ENCODE measurements at places on chromosomes 13 and 19.

DNA sequence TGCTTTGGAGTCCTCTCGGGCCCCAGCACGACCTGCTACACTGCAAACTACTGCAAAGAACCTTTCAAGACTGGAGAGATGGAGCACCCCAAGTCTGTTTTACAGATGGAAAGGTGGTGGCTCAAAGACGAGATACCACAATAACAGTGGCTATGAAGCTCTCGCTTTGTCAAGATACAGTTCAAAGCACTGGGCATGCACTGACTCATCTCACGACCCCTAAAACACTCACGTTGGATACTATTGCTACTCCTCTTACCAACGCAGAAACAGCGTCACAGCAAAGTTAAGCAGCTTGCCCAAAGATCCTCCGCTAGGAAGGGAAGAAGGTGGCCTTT lies 24.0 kb upstream of the LAIR1 start:
- DNase-seq, result no peak

- DNase-seq, result no peak
Observed at GRCh38 chr13:76971851-76972829, 19.7 kb upstream of the CLN5 start.

DNA sequence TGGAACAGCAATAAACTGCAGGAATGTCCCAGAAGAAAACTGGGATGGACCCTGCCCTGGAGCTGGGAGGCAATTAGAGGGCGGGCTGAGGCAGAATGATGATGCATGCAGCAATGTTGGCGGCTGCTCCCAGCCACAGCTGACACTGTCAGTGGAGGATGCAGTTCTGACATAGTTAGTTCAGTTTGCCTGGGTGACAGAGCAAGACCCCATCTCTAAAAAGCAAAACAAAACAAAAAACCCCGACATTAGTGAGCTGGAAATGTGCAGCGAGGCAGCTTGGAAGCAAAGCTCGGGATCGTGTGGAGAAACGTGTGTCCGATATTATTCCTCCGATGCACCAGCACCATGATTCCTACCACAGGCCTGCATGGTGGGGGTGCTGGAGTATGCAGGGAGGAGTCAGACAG lies 110.1 kb upstream of the UQCRFS1 start:
- DNase-seq, result peak; percentile 70

GRCh38 chr13:37686501-37686900 lies 87.9 kb upstream of the POSTN start:
- DNase-seq, result no peak

GRCh38 chr13:101634142-101634541 lies 181.7 kb downstream of the ITGBL1 start:
- DNase-seq, result no peak

GRCh38 chr19:16303755-16304154 lies 20.9 kb upstream of the KLF2 start:
- DNase-seq, result no peak

DNA sequence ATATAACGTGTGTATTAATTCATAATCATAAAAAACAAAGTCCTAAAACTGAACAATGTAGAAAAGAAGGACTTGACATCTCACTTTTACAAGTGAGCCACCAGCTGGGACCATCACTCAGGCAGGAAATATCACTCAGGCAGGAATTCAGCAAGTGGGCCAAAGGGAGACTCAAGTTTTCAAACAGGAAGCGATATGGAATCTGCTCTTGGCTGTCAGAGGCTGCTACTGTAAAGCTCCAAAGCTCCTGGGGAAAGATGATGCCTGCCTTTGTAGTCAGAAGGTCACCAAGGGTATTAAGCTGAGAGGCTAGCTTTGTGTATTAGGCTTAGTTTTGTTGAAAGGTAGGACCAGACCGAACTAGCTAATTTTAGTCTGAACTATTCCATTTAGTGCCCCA lies 5.5 kb upstream of the AKAP11 start:
- DNase-seq, result no peak

DNA sequence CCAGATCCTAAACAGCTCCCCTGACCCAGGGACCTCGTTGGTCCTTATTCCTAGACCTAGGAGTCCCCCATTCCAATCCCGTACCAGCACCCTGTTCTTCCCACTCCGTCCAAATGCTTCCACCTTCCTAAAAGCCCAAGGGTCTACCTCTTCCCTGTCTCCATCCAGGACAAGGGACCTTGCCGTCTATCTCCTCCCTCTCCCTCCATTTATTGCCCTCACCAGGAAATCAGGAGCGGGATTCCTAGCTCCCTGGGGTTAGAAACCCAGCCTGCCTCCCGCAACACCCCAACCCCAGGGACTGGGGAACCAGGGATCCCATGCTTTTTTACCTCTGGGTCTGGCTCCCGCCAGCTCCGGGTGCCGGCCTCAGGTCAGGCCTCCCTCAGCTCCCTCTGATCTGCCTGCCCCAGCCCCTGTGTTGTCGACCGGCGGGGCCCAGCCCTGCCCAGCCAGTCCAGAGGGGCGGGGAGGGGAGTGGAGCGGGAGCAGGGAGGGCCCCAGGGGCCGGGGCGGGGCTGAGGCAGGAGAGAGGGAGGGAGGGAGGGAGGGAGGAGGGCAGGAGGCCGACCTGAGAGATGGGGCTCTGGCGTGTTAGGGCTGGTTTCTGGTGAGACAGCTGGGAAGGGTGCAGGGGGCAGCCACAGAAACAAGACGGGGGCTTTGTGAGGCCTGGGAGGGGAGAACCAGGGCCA lies at the start of gene B3GNT8:
Gene B3GNT8 (minus strand): TSS at position 423 of the 695 bp plus-strand sequence. CDS start 596 bp downstream, outside the sequence.
- DNase-seq, result no peak

DNA sequence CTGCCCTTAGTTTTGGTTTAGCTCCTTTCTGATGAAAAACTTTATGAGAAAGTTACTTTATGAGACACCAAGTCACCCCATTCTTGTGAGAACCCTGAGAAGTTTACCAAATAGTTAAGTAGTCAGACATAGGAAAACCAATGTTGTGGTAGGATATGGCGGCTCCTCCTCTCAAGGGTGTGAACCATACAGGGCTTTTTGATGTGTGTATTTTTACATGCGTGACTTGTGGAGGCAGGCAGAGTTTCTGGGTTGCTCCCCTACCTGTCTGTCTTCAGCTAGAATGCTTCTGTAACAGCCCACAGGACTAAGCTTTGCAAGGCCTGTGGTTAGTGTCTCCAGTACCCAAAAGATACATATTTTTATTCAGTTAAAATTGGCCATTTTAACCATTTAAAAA lies 18.3 kb downstream of the UBAC2 start:
- DNase-seq, result no peak

DNA sequence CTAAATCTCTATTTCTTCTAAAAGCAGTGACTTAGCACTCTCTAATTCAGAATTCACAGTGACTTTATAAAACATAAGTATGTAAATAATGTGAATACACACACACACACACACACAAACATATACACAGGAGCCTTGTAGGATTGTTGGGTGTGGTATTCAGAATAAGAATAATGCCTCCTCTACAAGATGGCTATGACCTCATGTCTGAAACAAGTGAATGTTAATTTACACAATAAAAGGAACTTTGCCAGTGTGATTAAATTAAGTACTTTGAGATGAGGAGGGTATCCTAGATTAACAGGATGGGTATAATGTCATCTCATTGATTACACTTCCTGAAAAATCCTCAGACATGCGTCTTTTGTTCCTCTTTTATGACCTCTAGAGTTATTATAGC lies 234.6 kb downstream of the SLITRK6 start:
- DNase-seq, result no peak

- no peak for DNase-seq
Observed at GRCh38 chr13:36519432-36519831, 87.1 kb downstream of the CCNA1 start.

- DNase-seq, result no peak
Observed at GRCh38 chr13:55999709-56000108, 1141.0 kb upstream of the PRR20A start.

DNA sequence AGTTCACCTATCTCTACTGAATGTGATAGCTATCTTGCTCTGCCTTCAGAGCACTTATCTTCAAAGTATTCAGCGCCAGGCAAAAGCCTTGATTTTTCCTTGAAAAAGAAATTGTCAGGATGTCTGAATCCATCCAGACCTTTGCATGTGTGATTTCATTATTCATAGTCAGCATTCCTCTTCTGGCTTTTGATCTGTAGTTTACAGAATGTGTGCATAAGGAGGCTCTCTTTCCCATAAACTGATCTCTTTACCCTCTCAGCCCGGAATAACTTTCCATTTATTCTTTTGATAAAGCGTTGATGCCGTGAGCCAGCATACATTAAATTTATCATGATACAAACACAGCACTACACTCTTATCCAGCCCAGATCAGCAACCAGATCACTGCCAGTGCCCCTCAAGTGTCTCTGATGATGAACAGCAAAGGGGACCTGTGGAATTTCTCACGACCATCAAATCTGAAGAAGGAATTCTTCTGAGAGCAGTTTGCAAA lies 130.8 kb downstream of the DNAJC15 start:
- no peak for DNase-seq

DNA sequence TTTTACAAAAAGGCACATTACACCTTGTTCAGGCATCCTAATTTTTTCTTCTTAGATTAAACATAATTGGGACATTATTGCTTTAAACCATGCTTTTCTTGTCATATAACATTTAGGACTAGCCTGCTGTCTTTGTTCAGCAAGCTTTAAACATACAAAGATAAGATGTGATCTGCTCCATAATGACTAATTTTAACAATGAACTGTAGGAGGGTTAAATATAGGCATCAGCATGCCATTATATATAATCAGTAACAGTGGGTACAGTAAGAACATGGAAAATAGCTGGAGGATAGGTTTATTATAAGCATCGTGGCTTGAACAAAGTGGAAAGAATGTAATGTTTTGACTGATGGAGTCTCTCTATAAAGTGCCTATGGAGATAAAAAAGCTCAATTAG lies 661.7 kb downstream of the SLITRK6 start:
- DNase-seq, result no peak

- DNase-seq, result no peak
Observed at GRCh38 chr19:4577020-4577782, 17.7 kb upstream of the SEMA6B start.

- no peak for DNase-seq
Observed at GRCh38 chr19:2122982-2123381, 26.3 kb downstream of the IZUMO4 start.

DNA sequence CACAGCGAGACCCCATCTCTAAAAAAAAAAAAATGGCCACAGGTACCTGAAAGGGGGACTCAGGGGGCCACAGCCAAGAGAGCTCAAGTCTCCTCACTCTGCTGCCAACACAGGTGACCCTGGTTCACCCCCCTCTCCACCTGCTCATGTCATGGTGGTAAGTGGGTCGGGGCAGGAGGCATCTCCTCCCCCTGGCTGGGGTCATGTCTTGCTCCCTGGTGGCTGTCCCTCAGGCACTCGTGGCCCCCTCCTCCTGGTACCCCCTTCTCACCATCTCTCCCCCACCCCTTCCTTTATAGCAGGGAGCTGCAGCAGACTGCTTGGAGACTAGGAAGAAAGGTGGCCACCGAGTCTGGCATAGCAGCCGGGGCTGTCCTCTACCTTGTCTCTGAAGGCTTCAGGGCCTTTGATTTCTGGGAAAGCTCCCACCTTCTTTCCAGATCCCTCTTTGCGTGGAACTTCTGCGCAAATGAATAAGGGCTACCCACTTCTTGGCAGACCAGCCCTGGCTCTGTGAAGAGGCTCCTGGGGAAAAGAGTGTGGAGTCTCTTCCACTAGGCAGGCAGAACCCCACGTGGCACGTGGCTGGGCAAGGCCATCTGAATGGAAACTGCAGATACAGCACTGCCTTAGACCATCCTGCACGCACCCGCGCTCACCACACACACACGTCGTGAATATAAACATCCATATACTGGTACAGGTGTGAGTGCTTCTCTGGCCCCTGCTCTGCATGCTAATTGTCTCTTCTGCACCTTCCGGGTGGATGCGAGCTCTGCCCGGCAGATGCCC lies 20.1 kb upstream of the MIER2 start:
- no peak for DNase-seq

DNA sequence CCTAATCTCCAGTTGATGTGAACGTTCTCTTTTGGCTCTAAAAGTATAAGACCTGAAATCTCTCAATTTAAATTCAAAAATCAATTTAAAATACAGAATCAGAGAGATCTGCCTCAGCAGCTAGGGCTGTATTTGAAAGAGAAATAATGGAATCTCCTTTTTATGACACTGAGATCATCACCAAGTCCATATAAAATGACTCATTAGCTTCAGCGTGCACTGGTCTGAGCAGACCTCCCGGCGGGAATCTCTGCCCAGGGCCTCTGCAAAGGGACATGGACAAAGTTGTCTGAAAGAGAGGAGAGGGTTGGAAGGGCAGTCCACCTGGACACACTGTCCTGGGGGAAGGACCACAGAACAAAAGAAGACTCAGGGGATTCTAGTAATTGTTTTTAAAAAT lies 855.6 kb downstream of the EFNB2 start:
- DNase-seq, result no peak

- DNase-seq, result no peak
Observed at GRCh38 chr13:37741536-37741935, 128.0 kb downstream of the TRPC4 start.

- DNase-seq, result no peak
Observed at GRCh38 chr13:30800107-30800506, 64.8 kb downstream of the ALOX5AP start.

- DNase-seq, result no peak
Observed at GRCh38 chr19:29896802-29897201, 45.2 kb upstream of the URI1 start.

GRCh38 chr13:45482571-45483173 lies 17.9 kb downstream of the COG3 start:
- DNase-seq, result no peak

DNA sequence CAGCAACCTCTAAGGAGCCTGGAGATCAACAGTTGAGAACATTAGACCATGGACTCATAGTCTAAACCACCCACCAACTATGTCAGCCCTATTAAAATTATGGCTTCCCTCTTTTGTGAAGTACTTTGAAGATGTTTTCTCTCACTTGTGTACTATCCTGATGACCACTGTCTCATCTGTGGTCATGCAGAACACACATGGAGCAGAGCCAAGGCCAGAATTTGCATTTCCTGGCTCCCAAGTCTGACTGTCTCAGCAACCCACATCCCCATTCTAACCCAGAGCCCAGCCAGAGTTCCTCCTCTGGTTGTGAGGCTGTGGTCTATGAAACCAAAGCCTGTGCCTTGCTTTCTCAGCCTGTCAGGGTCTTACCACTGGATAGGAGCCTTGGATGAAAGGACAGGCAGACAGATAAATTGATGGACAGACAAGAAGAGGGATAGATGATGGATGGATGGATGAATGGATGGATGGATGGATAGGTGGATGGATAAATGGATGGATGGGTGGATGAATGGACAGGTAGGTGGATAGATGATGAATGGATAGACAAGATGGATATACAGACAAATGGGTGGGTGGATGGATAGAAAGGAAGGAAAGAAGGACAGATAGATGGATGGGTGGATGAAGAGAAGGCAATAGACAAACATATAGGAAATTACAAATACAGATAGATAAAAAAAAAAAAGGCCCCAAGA lies 35.4 kb downstream of the ZNF557 start:
- DNase-seq, result no peak

DNA sequence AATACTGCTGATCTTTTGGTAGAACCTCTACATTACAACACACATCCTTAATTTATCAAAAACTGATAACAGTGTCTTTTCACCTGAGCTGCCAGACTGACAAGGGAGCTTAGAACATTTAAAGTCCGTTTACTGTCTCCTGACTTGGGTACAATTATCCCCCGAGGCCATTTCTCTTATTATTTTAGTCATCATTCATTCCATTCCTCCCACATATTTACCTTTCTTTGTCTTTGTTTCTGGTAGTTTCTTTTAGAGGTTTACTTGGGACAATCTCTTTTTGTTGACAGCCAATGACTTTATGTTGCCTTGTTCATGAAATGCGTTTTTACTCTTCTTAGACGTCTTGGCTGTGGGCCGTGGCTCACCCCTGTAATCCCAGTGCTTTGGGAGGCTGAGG lies 186.9 kb downstream of the PCCA start:
- no peak for DNase-seq

- no peak for DNase-seq
Observed at GRCh38 chr13:100584896-100585295, 3.7 kb downstream of the GGACT start.

GRCh38 chr19:52992109-52993004 lies 21.4 kb upstream of the ERVV-1 start:
- DNase-seq, result no peak

Data from posterior cingulate gyrus (tissue), 11 donors.